Umbilical cord (tissue), 2 donors: ENCODE measurements at places on chromosomes 16 and 17. TPM values are rescaled to one million over a fixed set of nuclear protein-coding genes. Genes with fewer than 3 reads are reported as not detected.

DNA sequence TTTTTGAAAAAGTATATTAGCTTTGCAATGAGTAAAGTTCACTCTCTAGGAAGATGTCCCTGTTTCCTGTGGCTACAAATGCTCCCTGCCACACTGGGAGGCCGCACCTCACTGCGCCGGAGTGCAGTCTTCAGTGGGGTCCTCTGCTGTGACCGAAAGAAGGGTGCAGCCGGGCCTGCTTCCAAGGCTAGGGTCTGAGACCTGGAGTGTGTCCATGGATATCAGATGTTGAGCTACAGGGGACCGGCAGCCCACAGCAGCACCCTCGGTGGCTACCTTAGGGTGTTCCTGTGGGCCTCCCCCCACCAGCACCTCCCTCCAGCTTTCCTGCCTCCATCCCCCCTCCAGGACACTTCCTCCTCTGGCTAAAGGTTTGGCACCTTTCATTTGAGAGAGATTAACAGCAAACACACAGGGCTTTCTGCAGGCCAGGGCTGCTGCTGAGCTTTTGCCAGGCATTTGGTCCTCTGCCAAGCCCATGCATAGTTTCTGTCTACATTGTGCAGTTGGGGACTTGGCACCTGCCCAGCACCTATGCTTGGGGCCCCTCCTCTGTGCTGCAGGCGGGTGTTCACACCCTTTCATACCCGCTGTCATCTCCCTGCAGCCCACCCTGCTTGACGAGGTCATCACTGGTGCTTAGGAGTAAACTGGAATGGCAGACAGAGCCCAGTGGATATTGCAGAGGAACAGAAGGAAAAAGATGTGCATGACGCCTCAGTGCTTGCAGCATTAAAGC, 33.8 kb upstream of the CRISPLD2 start:
- DNase-seq: peak; percentile 87

GRCh38 chr17:56499799-56500388, 93.6 kb upstream of the NOG start:
- no peak for DNase-seq

GRCh38 chr17:17172001-17172939, 33.9 kb downstream of the PLD6 start:
- no peak for DNase-seq

DNA sequence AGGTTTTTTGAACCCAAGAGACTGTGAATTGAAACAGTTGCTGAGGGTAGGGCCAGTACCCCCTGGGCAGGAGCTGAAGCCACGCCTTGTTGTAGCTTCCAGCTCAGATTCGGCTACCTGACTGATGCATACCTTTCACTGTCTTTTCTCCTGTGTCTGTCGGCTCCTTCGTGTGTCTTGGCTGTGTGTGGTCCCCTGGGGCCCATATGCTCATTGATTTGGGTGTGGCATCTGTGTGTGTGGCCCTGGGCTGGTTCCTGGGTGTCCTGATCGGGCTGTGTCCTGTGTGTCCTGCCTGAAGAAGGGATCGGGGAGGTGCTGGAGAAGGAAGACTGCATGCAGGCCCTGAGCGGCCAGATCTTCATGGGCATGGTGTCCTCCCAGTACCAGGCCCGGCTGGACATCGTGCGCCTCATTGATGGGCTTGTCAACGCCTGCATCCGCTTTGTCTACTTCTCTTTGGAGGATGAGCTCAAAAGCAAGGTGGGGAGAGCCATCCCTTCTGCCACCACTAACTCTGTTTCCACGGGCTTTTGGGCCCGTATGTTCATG, 20.9 kb downstream of the CASKIN2 start:
- DNase-seq: no peak

- no peak for DNase-seq
These were observed 151.5 kb upstream of the SDK2 start for GRCh38 chr17:73795730-73796129.

- peak; percentile 41 for DNase-seq
These were observed 11.1 kb downstream of the TSPOAP1 start for GRCh38 chr17:58317421-58318064.

DNA sequence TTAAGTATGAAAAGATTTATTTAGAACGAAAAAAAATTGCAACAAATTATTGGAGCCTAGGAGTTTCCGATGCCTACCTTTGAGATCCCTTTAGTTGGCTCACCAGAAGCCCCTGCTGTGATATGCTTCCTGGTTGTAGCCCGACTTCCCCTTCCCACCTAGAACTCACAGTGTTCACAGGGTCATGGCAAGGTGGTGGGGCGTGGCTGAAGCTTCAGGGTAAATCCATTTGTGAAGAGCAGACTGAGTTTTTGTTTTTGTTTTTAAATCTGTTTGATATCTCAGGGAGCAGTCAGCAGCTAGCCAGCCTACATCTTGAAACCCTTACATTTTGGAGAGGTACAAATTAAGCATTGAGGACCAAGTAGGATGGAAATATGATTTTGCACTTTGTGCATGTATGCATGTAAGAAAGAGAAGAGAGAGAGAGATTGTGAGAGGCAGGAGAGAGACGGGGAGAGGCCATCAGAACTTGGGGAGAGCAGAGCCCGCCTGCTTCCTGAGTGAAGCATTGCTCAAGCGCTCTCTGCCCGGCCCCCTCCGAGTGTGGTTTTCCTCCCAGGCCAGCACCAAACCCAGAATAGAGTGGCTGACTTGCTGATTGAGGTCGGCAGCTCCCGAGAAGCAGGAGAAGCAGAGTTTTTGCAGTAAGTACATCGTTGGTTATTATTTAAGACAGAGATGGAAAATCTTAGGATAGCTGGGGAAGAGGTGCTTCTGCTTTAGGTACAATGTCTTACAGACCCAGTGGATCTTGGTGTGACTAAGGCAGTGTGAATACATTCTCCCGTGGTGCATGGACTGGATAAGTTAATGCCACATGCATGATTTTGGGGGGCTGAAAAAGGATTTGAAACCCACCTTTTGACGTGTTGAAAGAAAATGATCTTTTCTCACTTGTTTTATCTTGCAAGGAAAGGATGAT, 64.2 kb downstream of the SPECC1 start:
- peak; percentile 75 for DNase-seq

GRCh38 chr16:23843143-23843542, 7.4 kb downstream of the PRKCB start:
- DNase-seq: no peak

- DNase-seq: no peak
These were observed 652 bp downstream of the ARL5C start for GRCh38 chr17:39165178-39165840.

GRCh38 chr17:40124279-40125141, 2.7 kb downstream of the MSL1 start:
- peak; percentile 64 for DNase-seq

- DNase-seq: no peak
These were observed 64.1 kb downstream of the SDK2 start for GRCh38 chr17:73580073-73580710.

- DNase-seq: no peak
These were observed 149.6 kb downstream of the PITPNC1 start for GRCh38 chr17:67526700-67527099.

- DNase-seq: no peak
These were observed 419.9 kb downstream of the CDH13 start for GRCh38 chr16:83046664-83047063.

DNA sequence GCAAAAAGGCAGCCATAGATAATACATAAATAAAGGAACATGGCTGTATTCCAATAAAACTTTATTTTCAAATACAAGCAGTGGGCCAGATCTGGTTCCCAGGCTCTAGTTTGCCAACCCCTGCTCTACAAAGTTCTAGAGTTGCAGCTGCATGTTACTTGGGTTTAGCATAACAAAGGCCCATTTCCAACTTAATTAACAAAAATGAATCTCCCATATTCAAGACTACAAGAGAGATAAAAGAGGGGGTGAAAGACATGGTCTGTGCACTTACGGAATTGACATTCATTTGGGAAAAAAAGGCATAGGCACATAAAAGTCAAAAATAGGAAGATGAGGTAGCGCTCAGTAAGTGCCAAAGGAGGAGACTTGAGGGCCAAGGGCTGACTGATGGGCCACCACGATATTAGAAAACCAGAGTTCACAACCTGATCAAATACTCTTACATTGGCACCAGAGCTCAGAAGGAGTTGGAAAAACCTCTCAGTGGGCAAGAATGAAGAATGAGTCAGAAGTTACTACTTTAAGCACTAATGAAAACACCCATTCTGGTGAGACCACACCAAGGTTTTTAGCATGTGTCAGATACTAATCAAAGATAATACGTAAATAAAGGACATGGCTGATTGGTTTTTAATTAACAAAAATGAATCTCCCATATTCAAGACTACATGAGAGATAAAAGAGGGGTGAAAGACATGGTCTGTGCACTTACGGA, 164.0 kb downstream of the VPS53 start:
- no peak for DNase-seq

DNA sequence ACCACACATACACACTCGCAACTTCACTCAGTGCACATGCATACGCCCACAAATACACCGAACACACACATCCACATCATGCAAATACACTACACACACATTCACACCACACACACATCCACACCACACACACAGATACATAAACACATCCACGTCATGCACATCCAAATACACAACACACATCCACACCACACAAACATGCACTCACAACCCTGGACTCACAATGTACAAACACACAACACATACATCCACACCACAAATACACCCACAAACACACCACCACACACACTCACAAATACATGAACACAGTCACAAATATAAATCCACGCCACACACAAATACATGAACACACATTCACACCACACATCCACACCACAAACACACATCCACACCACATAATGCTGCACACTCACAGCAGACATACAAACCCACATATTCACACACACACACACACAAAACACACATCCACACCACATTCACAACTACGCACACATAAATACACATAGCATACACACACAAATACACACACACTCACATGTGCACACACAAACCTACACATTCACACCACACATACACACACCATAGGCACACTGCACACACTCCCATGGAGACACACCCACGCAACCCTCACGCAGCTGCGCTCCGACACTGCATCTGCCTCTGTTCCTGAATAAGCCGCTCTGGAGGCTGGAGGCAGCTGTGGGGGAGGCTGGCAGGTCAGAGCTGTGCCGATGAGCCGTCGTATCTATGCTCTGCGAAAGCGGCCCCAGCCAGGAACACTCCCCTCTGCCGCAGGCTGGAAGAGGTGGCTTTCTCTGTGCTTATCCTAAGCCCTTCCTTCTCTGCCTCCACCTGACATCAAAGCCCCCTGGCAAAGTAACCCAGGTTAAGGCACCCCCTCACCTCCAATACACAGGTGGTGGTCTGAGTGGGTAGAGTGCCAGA, 141.8 kb downstream of the GRIN2A start:
- DNase-seq: no peak

DNA sequence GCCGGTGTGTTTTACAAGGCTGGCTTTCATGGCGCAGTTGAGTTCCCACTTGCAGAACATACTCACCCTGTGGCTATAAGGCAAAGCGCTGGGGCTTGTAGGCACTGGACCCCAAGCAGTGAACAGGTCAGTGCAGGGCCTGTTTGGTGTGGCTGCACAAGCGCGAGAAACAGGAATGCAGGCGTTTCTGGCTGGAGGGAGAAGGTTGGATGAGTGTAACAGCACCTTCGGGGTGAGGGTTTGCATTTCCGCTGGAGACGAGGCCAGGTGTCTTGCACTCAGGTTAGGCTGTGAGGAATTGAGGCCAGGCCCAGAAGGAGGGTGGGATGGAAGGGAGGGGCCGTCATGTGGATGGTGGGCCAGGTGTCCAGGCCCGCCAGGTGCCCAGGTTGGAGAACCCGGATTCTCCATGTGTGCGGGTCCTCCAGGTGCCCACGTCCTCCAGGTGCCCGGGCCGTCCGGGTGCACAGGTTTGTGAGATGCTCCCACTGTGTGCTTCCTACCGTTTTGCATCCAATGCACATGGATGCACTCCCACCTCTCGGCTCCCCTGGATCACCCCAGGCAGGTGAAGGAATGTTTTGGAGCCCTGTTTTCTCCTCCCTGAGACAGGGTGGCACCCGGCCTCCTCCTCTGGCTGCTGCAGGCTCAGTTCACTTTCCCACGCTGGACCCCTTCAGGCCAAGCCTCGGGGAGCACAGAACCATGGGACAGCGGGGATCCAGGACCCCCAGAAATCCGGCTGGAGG, 46.0 kb downstream of the SLC7A5 start:
- DNase-seq: no peak

- peak; percentile 82 for DNase-seq
These were observed 17.5 kb downstream of the MAP3K14 start for GRCh38 chr17:45299361-45299760.

GRCh38 chr16:8962393-8963009, 1.2 kb downstream of the USP7 start:
- no peak for DNase-seq

DNA sequence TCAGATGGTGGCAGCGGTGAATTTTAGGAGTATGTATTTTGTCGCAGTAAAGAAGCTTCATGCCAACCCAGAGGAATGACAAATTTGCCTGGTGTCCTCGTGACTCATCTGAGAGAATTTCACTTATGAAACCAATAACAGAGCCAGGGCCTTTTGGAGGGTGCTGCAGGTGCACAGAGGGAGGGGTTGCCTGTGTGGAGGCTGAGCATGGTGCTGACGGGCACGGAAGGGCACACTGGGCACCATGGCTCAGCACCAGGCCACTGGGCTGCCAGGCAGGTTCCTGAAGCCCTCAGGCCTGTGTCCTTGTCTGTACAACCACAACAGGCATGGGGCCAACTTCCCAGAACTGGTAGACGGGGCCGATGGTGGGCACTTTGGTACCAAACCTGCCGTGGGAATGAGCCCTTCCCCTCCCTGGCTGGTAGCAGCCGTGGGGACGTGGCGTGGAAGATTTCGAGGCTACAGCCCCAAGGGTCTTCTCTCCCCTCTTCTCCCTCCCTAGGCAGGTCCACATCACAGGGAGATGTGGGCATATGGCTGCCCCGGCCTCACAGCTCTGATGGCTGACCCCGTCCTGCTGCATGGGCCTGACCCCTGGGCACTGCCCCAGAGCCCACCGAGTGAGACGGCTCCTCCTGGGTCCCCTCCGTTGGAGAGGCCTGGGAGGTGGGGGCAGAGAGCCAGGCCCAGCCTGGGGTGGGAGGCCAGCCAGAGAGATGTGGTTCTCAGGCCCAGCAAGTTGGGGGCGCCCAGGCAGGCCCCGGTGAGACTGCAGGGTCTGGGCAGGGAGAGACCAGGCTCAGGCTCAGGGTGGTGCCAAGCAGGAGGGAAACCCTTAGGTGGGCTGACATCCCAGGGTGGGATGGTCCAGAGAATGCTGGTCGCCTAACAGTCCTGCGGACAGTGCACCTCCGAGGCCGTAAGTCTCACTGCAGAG, 30.2 kb upstream of the ZNF469 start:
- DNase-seq: no peak

- DNase-seq: no peak
These were observed 36.5 kb upstream of the C17orf78 start for GRCh38 chr17:37339321-37339720.

The DPEP3 gene
- not detected for total RNA-seq

The VMO1 gene
- not detected for total RNA-seq

The SEZ6 gene
- 1.7 TPM for total RNA-seq

The CCL8 gene
- total RNA-seq: 2.9 TPM

The PRAC1 gene
- total RNA-seq: not detected

The PRSS27 gene
- 1.4 TPM for total RNA-seq

The INTS2 gene
- total RNA-seq: 11.3 TPM

The HS3ST2 gene
- total RNA-seq: 0.48 TPM
